ENCODE measurements at places on chromosomes 2 and 18.

GRCh38 chr18:68696937-68697336, 18.0 kb downstream of the TMX3 start:
- no peak for DNase-seq

DNA sequence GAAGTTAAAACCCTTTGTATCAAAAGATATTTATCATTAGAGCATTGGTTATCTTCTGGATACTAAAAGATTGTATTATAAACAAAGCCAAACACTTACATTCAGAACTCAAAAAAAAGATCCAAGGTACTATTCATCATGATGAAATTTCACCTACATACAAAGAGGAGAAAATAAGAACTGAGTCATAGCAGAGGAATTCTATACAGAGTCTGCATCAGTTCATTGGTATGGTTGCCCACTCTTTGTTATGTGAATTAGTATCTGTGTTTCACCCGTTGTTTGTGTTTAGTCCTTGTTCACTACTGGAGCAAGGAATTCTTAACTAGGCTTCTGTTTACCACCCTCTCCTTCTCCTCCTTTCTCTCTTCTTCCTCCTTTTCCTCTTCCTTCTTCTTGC, 157.9 kb downstream of the LNPK start:
- DNase-seq, result no peak

DNA sequence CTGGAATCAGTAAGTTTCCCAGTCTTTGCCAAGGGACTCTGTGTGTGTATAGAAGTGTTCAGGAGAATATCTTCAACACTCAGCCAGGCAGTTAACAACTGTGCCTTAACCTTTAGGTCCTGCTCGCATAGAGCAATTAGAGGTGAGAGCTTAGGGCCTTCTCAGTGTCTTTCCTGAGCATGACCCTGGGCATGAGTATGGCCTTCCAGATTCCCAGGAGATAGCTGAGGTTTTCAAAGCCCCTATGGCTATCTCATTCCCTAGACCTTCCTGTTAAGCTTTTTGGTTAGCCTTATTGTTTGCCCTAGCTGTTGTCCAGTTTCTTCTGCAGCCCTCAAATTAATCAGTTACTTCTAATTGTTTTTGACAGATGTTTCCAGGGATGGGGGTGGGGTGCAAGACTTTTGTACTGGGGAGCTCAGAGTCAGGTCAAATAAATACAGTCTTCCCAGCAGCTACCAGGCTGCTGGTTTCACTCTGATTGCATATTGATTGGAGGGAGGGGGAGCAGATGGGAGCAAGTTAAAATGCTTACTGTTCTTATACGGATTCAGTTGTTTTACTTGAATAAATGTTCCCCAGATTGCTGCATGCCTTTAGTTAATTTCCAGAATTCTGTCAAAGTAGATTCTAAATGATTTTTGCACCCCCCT, 23.1 kb downstream of the PDK1 start:
- no peak for DNase-seq

GRCh38 chr2:139078376-139078775, 298.2 kb upstream of the NXPH2 start:
- DNase-seq, result no peak

GRCh38 chr18:70420146-70420898, 131.5 kb downstream of the SOCS6 start:
- DNase-seq, result no peak

DNA sequence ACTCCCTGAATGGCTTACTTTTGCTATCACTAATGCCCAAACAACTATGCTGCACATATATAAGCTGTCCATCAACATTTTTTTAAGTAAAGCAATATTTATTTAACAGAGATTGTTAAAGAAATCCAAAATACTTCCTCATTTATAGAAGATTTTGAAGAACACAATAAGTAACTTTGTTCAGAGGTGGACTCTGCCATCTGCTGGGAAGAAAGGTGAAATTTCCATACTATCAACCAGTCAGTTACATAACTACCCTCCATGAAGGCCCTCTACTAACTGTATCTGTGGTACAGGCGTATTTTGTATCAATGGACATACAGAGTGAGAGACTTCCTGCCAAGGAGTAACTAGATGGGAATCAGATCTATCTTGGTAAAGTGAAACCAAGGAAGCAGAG, 106.0 kb downstream of the DTNB start:
- DNase-seq, result no peak

- DNase-seq, result no peak
Observed at GRCh38 chr2:113131352-113132185, 4.2 kb downstream of the IL1RN start.

GRCh38 chr2:206452242-206452641, 8.9 kb downstream of the ADAM23 start:
- no peak for DNase-seq

DNA sequence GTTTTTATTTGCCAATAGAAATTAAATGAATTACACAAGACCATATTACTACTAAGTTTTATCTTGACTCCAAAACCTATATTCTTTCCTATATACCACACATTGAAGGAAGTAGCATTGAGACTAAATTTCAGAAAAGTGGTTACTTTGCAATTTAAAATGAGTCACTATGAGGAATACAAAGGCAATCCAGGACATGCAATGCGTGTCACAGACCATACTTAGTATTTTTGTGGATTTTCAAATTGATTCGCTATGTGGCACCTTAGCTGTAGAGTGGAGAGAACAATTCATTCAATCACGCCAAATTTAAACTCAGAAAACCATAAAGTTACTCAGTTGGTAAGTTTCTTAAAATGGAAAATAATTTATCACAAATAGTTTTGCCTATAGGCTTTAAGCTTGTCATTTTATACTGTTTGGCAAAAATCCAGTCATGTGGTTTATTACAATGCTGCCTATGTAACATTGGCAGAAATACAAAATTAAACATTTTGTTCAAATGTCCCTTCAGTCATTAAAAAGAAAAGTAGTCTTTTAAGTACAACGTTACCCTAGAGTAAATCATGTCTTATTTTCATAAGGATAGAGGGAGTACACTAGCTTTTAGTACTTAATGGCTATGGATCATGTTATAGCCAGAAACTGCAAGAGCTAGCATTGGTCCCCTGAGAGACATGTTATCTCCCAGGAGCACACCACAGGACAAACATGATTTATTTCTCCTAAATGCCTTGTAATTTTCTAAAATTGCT, 222.8 kb upstream of the CDH7 start:
- DNase-seq, result no peak

DNA sequence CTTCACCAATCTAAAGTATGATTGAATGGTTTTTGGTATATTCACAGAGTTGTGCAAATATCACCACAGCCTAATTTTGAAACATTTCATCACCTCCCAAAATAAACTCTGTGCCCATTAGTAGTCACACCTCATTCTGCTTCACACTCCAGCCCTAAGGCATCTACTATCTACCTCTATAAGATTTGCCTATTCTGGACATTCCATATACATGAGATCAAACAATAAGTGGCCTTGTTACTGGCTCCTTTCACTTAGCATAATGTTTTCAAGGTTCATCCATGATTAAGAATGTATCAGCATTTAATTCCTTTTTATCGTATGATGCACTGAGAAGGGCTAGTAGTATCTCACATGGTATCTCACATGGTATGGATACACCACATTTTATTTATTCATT, 204.6 kb upstream of the SMAD7 start:
- DNase-seq, result no peak

DNA sequence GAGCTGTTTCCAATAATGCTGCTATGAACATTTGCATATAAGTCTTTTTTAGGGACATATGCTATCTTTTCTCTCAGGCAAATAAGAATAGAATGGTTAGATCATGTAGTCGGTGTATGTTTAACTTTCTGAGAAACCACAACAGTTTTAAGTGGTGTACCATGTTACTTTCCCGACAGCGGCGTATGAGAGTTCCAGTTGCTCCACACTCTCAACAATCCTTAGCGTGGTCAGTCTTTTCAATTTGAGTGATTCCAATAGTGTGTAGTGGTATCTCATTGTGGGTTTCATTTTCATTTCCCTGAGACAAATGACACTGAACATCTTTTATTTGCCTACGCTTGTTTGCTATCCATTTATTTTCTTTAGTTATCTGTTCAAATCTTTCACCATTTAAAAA, 149.5 kb downstream of the ACOXL start:
- DNase-seq, result no peak

DNA sequence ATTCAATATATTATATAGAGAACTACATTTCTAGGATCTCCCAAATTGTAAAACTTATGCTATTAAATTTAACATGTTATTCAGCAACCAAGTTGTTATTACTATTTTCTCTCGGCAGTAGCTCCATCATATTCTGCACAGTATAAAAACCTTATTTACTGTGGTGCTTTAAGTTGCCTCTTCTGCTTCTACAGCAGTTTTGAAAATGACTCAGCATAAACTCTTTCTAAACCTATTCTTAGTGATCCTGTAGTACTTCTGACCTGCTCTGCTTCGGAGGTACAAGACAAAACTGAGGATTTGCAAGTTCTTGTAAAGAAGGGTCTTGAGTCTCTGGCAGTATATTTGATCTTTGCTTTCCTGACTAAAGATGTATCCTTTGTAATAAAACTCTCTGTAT, 567.2 kb downstream of the TMX3 start:
- no peak for DNase-seq
